Activated naive CD4-positive, alpha-beta T cell treated with anti-CD3 and anti-CD28 coated beads, Interleukin-2, amount 10 ng/mL, durations not matched to agents 7 days and 5 days (primary cell): ENCODE measurements at places on chromosomes 7 and 10.

DNA sequence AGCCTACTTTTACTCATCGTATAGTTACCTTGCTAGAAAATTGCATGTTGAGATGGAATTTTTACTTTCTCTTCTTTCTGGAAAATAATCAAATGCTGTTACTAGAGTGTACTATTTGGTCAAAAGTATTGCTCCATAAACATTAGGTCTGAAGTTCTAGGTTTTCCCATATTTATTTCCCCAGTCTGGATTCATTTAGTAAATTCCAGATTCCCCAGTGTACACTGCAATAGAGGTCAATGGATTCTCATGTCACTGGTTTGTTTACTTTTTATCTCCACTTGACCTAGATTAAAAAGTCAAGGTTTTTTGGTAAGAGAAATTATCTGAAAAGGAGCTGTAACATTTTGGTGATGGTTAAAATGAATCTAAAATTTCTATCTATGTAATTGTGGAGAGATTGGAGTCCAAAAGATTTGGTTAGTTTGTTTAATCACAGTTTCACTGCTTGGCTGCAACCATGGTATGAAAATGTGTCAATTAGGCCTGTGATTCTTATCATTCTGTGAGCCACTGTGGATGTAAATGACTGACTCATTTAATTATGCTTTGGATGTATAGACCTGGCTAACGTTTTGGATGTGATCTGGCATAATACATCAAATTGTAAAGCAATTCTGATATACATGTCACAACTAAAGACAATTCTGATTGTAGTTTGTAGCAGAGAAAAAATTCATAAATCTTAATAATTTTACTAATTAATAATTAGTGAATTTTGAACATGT is 32.7 kb upstream of the STEAP4 start:
- DNase-seq = no peak

DNA sequence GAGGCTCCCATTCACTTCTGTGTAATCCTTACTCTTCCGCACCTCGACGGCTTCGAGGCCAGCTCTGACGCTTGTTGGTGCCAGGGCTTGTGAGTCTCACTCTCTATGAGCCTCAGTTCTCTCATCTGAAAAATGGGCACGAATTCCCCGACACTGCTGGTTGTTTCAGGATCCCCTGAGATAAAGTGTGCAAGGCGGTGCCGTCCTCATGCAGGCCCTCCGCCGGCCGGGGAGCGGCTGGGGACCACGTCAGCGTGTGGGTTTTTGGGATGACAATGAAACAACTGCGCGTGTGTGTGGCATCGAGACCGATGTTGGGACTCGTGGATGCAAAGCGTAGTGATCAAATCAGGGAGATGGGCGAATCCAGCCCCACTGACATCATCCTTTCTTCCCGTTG is 75.6 kb downstream of the FOXL3 start:
- no peak for DNase-seq

DNA sequence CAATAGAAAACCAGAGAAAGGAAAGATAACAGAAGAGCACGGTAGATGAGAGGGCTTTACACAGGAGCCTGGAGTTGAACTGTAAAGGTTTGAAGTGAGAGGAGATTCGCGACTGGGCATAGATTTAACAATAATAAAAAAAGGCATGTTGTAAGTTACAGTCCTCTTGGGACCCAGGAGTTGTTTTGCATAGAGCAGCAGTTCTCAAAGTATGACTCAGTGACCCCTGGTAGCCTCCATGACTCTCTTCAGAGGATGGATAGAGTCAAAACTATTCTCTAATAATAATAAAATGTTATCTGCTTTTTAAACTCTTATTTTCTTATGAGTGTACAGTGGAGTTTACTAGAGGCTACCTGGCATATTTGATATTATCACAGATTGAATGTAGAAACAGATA is 262.3 kb downstream of the SORCS3 start:
- no peak for DNase-seq

- no peak for DNase-seq
Measured at GRCh38 chr7:36278069-36278619, 111.5 kb upstream of the ANLN start.

- DNase-seq = no peak
Measured at GRCh38 chr7:141045126-141045841, 28.6 kb upstream of the TMEM178B start.

- DNase-seq = peak; percentile 46
Measured at GRCh38 chr10:5551531-5552375, 27.0 kb downstream of the CALML3 start.

DNA sequence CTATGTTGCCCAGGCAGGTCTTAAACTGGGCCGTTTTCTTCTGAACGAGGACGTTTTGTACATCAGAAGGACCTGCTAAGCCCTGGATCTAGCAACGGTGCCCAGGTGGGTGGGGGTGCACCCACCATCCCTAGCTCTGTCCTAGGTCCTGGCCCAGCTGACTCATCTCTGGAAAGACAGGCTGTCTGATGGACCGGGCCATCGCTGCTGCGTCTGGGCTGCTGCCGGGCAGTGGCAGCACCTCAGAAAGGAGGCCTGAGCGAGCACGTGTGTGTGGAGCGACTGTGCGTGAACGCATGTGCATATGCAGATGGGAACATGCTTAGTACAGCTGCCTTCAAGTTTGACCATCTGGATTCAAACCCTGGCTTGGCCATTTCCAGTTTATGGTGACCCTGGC is 7.3 kb upstream of the ELFN1 start:
- peak; percentile 2 for DNase-seq

- no peak for DNase-seq
Measured at GRCh38 chr7:508461-509170, 11.0 kb downstream of the PDGFA start.

DNA sequence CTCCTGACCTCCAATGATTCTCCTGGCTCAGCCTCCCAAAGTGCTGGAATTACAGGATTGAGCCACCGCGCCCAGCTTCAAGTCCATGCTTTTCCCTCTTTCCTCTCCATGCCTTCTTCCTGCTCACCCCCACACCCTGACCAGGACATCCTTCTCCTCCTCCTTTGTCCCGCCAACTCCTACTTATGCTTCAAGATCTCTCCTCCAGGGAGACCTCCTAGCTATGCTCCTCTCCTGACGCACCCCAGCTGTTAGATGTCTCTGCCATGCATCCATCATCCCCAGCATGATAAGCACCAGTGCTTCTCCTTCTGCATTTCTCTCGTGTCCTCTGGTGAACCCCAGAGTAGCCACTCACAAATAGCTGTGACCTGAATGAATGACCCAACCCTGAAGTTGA is 21.1 kb downstream of the SRRM3 start:
- DNase-seq = no peak

- DNase-seq = no peak
Measured at GRCh38 chr7:66237906-66238772, 33.0 kb downstream of the TPST1 start.

GRCh38 chr7:124033095-124033806 is 384 bp upstream of the TMEM229A start:
- DNase-seq = no peak

DNA sequence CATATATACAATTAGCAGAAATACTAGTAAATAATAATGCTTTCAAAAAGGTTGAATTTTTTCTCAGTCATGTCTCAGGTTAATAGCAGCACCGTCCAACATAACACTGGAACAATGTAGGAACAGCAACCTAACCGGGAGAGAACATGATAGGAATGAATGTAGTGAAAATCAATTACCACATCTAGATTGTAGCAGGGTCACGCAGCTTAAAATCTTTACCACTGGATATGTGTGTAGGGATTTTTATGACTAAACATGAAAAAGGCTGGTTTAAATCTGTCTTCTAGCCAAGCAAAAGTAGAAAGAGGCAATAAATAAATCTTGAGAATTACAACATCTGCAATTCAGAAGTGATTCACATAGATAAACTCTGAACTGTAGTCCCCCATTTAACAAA is 326.0 kb downstream of the DGKB start:
- no peak for DNase-seq

DNA sequence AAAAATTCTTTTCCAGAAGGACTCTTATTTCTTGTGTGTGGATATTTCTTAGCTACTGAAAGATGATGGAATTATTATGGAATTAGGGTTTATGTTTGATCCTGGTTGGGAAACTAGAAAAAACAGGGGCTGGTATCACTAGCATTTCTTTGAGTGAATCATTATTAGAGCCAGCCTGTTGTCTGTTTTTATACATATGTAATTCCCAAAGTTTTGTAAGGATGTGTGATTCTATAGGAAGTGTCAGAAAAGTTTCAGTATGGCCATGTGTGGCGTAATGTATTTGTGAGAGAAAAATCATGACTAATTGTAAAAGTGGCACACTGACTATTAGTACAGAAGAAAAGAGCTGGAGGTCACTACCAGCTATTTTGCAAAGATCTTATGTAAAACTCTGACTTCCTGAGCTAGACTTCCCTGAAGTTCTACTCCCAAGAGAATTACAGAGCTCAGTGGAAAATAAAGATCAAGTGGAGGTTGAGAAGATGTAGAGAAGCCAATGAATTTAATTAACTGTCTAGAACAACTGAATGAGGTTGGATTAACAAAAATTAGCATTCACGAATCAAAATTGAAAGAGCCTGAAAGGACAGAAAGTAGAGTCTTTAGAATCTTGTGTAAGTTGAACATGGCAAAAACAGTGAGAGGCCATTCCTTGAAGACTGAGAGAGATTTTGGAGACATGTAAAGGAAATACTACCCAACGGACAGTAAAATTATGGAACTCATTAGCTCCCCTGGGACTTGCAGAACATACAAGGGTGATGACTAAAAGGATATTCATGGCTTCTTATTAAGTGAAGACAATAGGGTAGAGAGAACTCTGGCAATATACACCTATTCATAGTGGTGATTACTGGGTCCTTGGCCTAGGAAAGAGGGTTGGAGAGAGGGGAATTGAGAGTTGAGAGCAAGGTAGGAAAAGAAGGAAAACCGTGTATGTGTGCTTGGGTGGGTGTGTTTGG is 12.5 kb downstream of the ZNF365 start:
- no peak for DNase-seq

GRCh38 chr10:131480861-131481260 is 169.3 kb upstream of the TCERG1L start:
- DNase-seq = no peak

- no peak for DNase-seq
Measured at GRCh38 chr7:123432601-123433000, 101.8 kb downstream of the IQUB start.

DNA sequence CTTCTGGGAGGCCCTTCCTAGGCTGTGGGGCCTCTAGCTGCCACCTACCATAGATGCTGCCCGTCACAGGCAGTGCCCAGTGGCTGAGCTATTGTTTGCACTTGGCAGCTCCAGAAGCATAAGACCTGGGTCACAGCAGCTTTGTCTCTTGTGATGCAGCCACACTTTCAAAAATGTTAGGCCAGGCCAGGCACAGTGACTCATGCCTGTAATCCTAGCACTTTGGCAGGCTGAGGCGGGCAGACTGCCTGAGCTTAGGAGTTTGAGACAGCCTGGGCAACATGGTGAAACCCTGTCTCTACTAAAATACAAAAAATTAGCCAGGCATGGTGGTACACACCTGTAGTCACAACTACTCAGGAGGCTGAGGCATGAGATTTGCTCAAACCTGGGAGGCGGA is 9.5 kb upstream of the KAZALD1 start:
- DNase-seq = no peak
